Activated naive CD8-positive, alpha-beta T cell treated with anti-CD3 and anti-CD28 coated beads, Interleukin-2, amount 50 U/mL, for 24 hours (primary cell): ENCODE measurements at places on chromosomes 1 and 21.

DNA sequence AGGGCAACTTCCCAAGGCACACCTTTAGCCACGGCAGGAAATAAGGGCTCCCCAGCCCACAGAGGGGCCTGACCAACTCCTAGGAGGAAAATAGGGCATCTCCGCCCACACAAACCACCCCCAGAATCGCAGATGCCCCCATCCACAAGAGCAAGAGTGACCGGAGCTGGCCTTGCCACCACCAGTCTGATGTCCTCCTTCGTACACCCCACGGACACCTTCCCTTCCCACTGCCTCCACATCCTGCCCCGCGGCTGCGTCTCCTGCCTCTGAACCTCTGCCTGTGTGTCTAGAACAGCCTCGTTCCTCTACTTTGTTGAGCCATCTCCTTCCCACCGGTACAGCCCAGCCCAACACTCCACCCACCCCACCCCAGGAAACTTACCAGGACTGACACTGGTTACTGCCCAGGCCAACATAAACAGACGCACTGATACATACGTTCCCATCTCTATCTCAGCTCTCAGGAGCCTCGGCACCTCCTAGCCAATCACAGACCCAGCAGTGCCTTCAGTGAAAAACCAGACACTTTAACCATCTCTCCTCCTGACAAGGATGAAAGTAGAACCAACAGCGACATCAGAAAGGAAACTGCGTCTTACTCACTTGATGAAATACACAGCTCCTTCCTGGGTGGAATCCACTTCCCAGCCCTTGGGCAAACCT is 7.6 kb upstream of the PLEKHA6 start:
- DNase-seq: no peak

GRCh38 chr1:55484173-55484572 is 269.0 kb upstream of the USP24 start:
- no peak for DNase-seq

- no peak for DNase-seq
Observed at GRCh38 chr1:6104631-6105030, 58.9 kb downstream of the KCNAB2 start.

DNA sequence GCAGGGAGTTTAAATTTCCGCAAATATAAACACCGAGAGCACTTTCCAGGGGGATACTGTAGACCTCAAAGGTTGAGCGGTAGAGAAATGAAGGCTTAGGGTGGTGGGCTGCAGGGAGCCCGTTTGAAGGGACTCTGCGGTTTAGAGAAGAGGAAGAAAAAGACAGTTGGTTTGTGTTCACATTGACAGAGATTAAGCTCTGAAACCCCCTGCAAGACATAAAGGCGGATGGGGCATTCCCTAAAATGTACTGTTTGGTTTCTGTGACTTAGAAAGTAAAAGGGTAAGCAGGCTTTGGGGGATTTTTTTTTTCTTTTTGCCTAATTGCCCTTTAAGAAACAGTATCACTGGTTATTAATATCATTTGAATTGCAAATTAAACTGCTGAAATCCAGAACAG is 1.3 kb downstream of the KAZN start:
- DNase-seq: no peak

- no peak for DNase-seq
Observed at GRCh38 chr1:38269923-38270848, 223.6 kb upstream of the POU3F1 start.

- DNase-seq: no peak
Observed at GRCh38 chr1:18343581-18343980, 137.1 kb upstream of the KLHDC7A start.

DNA sequence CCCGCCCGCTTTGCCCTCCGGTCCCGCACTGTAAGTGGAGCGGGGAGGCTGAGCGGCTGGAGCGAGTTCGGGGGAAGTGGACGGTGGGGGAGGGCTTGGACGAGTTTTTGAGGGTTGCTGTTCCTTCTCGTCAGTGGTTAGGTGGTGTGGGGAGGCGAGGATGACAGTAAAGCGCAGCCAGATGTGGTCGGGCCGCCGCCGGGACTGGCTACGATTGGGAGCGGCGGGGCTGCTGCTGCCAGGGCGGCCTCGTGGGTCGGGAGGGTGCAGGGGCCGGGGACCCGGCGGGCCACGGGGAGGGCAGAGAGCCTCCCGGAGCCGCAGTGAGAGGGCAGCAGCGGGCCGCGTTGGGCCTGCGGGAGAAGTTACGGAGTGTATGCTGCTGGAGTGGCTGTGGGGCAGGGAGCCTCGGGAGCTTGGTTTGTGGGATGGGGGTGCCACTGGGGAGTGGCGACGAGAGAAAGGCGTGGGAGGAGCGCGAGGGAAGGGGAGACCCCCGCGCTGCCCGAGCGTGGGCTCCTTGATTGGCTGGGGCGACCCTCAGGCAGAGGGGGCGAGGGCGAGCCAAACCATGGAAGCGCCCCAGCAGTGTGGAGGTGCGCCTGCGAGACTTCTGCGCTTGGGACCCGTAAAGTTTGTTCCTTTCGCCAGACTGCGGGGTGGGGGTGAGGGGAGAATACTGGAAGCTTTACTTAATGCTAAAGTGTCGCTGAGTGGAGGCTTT is 2.1 kb downstream of the ADGRL2 start:
- no peak for DNase-seq

- no peak for DNase-seq
Observed at GRCh38 chr1:234526922-234527321, 47.9 kb upstream of the TARBP1 start.

DNA sequence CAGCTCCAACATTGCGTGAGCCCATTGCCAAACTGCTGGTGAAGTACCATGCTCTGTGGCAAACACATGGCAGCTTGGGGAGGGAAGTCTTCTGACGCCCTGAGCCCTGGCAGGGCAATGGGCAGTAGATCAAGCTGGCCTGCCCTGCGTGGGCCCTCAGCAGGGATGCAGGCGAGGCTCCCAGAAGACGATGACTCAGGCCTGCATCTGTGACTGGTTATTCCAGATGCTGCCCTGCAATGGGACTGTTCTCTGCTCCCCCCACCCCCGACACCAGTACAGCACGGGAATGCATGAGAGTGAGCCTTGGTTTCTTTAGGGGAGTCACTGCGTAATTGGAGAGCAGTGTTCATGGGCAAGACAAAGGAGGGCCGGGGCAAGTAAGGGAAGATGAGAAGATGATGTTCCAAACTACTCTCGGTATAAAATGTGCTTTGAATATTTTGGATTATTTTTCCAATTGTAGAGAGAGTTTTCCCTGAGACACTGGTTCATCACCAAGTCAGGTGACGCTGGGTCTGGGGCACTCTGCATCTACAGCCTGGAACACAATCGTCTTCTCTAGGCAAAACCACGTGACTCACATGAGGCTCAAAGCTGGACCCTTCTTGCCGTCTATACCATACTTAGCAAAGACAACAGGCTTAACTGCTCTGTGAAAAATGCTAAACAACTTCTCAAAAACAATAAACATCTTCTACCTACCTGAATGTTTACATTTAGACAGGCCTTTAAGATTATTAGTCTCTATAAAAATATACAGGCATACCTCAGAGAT is 9.0 kb upstream of the C1orf198 start:
- no peak for DNase-seq

- DNase-seq: no peak
Observed at GRCh38 chr1:235136111-235136510, 7.5 kb upstream of the TOMM20 start.

DNA sequence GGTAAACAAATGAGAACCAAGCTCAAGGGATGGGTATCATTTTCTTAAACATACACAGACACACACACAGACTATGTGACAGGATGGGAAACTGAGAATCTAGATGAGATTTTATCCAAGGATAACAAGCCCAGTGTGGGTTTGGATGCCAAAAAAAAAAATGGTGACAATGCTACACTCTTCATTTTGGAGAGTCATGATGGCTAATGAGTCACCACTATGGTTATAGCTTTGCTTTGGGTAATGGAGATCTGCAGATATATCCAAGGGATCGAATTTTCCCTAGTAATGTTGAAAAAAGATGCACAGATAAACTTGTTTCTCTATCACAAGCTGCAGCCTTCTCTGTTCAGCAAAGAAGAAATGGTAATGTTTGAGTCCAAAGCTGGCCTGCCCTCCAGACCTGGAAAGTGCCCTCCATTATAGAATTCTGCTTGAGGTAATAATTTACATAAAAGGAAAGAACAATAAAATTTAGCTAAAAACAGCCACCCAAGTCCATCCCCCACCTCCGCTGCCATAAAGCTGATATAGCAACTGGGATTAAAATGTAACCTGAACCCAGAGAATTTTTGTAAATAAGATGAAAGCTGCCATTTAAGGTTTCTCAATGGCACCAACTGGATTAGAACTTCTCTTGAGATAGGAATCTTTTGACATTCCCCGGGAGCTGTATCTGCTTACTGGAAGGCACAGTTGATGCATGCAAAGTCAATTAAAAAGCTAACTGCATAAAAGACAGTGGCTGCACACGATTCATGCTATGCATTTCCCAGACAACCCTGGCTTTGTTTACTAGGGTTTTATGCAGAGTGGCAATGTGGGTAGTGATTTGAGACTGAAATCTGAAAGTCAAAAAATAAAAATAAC is 395.2 kb upstream of the LYPLAL1 start:
- DNase-seq: no peak

DNA sequence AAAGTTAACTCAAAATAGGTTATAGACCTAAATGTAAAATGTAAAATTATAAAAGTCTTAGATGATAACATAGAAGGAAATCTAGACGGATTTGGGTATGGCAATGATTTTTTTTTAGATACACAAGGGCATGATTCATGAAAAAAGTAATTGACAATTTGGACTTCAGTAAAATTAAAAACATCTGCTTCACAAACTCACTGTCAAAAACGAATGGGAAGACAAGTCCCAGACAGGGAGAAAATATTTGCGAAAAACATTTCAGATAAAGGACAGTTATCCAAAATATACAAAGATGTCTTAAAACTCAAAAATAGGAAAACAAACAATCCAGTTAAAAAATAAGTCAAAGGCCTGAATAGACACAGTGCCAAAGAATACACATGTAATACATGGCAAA is 9.7 kb upstream of the PTGS2 start:
- DNase-seq: no peak

DNA sequence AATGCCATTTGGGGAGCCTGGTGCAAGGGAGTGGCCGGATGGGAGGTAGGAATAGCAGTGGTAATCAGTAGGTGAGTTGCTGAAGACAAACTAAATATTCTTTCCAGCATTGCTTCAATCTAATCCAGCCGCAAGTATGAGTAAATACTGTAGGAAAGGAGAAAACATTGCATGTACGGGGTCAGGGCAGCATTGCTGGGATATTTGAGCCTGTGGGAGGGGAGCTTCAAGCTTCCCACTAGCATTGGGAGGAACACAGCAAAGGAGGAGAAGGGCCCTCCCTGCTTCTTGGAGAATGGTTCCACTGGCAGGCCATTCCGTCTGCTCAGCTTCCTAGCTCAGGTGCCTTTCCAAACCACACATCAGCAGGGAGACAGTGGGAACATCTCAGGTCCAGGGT is 15.2 kb downstream of the CAPN2 start:
- no peak for DNase-seq

DNA sequence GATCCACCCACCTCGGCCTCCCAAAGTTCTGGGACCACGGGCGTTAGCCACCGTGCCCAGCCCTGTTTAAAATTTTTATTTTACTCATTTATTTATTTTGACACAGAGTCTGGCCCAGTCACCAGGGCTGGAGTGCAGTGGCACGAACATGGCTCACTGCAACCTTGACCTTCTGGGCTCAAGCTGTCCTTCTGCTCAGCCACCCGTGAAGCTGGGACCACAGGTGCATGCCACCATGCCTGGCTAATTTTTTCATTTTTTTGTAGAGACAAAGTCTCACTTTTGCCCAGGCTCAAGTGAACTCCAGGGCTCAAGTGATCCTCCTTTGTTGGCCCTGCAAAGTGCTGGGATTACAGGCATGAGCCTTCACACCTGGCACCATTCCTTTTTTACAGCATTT is 27.5 kb upstream of the DNAJC6 start:
- no peak for DNase-seq
